ENCODE measurements at places on chromosomes 12 and 14.

GRCh38 chr12:116559162-116559935 lies at the start of gene MAP1LC3B2:
Gene MAP1LC3B2 (plus strand): TSS chr12:116559381. CDS start chr12:116575943, 16,562 bp downstream.
- peak; percentile 99 for DNase-seq

GRCh38 chr14:48391661-48392060 lies 716.3 kb upstream of the MDGA2 start:
- DNase-seq, result no peak

- no peak for DNase-seq
Measured at GRCh38 chr12:2749580-2749979, 45.2 kb upstream of the FKBP4 start.

DNA sequence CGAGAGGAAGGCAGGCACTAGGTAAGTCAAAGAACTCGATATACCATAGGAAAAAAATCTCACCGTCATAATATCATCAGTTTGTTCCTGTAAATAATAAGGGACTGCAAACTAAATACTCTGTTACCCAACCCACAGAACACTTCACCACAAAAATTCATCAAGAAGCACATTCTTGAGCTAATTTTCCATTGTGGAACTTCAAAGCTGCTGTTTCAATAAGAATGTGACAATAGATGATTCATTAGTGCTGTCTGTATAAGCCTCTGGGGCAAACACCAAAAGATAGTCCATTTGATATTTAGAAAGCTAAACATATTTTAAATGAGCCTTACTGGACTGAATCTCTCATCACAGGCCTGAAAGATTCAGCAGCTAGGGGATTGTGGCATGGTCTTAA lies 219.4 kb downstream of the KSR2 start:
- no peak for DNase-seq

GRCh38 chr12:46667551-46667950 lies 158.2 kb downstream of the SLC38A4 start:
- no peak for DNase-seq

GRCh38 chr12:89928467-89928866 lies 219.8 kb upstream of the ATP2B1 start:
- no peak for DNase-seq

GRCh38 chr14:90777358-90777757 lies 38.9 kb downstream of the TTC7B start:
- DNase-seq, result no peak

- peak; percentile 80 for DNase-seq
Measured at GRCh38 chr12:121794534-121795033, 1.1 kb upstream of the RHOF start.

GRCh38 chr12:121792607-121793439 lies 665 bp downstream of the RHOF start:
- DNase-seq, result no peak

DNA sequence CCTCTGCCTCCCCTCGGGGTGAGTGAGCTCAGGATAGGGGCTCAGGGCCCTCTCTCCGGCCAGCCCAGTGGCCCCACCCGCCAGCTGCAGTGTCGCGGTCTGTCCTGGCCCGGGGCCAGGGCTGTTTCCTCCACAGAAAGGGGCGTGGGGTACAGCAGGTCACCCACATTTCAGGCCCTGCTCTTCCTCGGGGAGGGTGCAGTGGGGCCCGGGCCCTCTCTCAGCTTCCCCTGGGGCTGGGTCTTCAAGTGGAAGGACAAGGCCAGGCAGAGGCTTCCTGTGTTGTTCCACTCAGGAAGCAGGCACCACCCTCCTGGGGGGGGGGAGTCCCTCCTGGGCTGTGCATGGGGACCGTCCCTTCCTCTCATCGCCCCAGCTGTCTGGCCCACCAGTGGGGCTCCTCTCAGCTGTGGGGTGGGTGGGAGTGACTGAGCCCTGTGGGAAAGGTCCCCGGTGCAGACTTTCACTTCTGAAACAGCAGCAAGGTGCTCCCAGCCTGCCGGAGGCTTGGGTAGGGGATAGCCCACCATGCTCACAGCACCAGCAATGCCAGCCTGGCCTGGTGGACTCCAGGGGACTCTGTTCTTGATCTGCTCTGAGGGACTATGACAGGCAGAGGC lies 3.7 kb downstream of the GPR132 start:
- peak; percentile 56 for DNase-seq
